NCI-H460 (cell line): ENCODE measurements at places on chromosomes 5 and 9. TPM values are rescaled to one million over a fixed set of nuclear protein-coding genes. Genes with fewer than 3 reads are reported as not detected.

DNA sequence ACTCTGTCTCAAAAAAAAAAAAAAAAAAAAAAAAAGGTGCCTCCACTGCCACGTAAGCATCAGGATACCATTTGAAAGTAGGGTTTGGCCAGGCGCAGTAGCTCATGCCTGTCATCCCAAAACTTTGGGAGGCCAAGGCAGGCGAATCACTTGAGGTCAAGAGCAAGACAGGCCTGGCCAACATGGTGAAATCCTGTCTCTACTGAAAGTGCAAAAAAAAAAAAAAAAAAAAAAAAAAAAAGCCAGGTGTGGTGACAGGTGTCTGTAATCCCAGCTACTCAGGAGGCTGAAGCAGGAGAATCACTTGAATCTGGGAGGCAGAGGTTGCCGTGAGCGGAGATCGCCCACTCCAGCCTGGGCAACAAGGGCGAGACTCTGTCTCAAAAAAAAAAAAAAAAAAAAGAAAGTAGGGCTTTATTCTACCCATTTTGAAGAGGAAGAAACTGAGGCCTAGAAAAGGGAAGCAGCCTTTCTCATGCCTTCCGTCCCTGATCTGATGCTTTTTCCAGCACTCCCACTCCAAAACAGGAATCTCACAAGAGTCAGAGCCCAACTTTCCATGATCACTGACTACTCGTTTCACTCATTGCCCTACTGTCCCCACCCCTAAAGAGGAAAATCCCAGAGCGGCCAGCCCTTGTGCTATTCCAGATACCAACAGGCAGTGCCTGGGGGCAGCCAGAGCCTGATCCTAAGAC, 16.3 kb upstream of the CCIN start:
- DNase-seq: no peak

DNA sequence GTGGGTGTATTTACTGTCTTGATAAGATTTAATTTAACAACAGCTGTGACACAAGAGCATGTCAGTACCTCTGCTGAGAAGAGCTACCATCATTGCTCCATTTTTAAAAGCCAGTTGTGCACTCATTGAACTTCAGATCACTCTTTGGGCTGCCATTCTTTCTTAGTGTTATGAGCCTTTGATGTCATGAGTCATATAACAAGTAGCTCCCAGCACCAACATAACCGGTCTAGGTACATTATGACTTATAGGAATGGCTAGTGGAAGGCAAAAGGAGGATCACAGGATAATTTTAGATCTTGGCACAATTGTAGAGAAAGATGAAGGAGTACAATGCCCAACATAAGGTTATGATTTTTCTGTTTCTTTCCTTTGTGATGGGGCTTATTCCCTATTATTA, 170.8 kb upstream of the FBN2 start:
- DNase-seq: no peak

- no peak for DNase-seq
Observed at GRCh38 chr5:168464214-168464613, 22.1 kb upstream of the RARS1 start.

- no peak for DNase-seq
Observed at GRCh38 chr5:90645024-90645610, 86.5 kb downstream of the ADGRV1 start.

CLIC3 gene
- total RNA-seq: 0.17 TPM in 1 of 2 replicates, not detected in the other

PRELID2 gene
- 32.1 and 40.0 TPM in 2 replicates for total RNA-seq

GRCh38 chr5:44933686-44934085, 124.9 kb downstream of the MRPS30 start:
- DNase-seq: no peak

DNA sequence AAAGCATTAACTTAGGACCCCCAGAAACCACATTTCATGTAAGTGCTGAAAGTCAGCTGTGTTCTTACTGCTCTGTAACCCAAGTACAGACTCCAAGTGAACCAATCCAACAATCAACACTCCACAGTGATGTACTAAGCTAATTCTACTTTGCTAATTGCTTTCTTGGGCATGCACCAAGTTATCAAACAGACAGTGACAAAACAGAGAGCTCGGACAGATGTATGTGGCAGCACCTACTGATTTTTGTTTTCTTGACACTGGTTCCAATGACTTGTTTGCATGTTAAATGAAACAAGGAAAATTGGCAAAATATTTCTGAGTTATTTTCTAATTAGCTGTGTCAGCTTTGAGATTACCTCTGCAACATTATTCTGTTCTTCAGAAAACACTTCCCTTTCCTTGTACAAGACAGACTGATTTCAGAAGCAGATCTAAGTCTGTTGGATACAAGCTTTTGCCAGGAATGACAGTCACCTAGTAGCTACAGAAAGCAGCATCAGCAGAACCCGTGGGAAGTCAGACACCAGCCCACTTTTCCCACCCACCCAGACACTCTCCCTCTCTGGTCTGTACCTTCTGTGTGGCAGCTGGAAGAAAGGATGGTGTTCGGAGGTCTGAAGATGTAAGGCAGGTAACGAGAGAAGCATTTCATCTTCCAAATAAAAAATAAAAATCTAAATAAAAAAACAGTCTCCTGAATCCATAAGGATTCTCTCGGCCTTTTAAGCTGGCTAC, 176.7 kb upstream of the PPP2R2B start:
- no peak for DNase-seq

- DNase-seq: no peak
Observed at GRCh38 chr9:99850736-99851499, 29.2 kb downstream of the NR4A3 start.
